ENCODE measurements at places on chromosomes 2 and 18.

DNA sequence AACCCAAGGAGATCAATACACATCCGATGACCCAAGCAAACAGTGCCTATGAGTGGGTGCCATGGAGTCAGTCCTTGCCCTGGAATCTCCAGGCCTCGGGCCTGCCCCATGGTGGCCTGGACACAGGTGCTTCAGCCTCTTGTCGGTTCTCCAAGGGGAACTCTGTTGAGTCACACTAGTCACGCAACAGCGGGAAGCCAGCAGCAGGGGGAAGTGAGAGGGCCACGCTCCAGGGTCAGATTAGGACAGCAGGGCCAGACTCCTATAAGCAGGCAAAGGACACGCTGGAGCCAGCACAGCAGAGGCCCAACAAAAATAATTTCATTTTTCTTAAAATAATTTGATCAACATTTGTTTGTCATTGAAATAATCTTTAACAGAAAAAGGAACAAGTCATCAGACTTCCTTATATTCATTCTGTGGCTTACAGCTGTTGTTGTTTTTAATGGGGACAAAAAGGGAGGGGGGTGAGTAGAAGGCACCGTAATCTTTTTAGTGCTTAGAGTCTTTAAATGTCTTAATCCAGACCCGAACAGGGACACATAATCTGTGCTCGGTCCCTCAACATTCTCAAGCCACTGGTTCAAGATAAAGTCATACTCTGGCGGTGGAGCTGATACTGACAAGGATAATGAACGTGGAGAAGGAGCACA lies 16.4 kb upstream of the ARMC9 start:
- DNase-seq: no peak

- no peak for DNase-seq
Measured at GRCh38 chr2:54077088-54077900, 38.1 kb upstream of the ACYP2 start.

DNA sequence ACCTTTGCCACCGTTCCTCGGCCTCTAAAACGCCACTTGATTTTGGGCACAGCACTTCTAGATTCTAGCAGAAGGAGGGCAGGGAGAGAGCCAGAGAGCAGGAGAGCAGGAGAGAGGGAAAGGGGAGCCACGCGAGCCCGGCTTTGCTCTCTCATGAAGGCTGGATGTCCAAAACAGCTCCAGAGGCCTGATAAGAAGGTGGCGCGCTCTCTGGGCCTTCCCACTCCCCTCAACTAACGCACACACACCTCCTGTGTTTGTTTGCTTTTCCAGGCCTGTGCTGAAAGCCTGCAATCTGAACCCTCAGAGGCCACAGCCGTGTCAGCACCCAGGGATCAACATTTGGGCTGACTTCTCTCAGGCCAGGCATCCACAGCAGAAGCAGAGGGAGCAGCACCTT lies 184.8 kb upstream of the SOX11 start:
- DNase-seq: no peak

- no peak for DNase-seq
Measured at GRCh38 chr2:179562330-179562885, 297.8 kb upstream of the SESTD1 start.

DNA sequence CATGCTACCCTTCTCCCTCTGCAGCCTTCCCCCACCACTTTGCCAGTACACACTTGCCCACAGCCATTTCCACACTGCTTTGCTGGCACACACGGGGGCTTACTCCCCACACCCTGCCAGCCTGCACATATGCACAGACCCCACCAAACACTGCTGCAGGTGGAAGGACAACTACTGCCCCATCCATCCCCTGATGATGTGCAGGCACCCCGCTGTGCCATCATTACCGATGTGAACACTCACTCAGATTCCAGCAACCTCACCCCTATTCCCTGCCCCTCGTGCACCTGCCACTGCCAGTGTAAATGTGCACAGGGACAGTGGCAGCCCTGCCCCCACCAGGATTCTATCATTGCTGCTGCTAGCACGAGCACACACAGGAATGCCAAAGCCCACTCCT lies 1400.8 kb upstream of the DDX18 start:
- no peak for DNase-seq

DNA sequence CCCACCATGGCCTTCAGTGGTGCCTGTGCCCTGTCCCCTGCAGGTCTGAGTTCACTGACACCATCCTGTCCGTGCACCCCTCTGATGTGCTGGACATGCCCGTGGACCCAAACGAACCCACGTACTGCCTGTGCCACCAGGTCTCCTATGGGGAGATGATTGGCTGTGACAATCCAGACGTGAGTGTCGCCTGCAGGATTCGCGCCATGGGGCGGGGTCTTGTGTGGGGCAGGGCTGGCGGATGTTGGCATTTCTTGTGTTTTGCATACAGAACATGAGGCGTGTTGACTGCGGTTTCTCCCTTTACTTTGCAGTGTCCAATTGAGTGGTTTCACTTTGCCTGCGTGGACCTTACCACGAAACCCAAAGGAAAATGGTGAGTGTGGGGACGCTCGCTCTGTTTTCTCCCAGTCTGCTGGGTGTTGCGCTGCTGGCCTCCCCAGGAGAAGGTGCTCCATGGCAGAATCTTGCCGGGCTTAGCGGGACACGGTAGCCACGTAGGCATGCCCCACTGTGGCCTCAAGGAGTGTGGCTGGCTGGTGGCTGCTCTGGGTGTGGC lies 11.5 kb upstream of the D2HGDH start:
- no peak for DNase-seq

- DNase-seq: no peak
Measured at GRCh38 chr2:65675350-65675749, 243.0 kb upstream of the SPRED2 start.

GRCh38 chr2:11802782-11803191 lies 56.4 kb downstream of the LPIN1 start:
- DNase-seq: peak; percentile 32

DNA sequence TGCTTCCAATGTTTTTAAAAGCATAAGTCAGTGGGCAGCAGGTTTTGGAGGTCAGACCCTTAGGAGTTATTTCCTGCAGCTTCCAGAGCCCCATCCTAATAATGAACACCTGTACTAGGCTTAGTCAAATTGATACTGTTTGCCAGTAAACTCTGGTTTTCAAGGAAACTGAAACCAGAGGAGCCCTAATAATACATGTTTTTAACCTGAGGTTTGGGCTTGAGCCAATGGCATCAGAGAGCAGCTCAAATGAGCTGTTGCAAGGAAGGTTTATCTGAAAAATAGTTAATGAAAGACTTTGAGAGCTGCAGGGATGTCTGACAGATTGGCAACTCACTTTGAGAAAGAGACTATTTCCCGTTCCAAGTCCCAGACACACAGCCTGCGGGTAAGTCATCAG lies 54.6 kb downstream of the DCC start:
- DNase-seq: no peak

All from occipital lobe (tissue), 3 donors.